ENCODE measurements at places on chromosomes 5 and 9. TPM values are rescaled to one million over a fixed set of nuclear protein-coding genes. Genes with fewer than 3 reads are reported as not detected.

GRCh38 chr5:168978015-168978414, 322.9 kb downstream of the SLIT3 start:
- H3K27ac ChIP-seq, result no peak overlapping the region
- H3K4me3 ChIP-seq, result no peak overlapping the region
- no peak for DNase-seq
- H3K27me3 ChIP-seq, result no peaks in the 10 kb centered on the region
- H3K4me1 ChIP-seq, result no peaks in the 10 kb centered on the region

DNA sequence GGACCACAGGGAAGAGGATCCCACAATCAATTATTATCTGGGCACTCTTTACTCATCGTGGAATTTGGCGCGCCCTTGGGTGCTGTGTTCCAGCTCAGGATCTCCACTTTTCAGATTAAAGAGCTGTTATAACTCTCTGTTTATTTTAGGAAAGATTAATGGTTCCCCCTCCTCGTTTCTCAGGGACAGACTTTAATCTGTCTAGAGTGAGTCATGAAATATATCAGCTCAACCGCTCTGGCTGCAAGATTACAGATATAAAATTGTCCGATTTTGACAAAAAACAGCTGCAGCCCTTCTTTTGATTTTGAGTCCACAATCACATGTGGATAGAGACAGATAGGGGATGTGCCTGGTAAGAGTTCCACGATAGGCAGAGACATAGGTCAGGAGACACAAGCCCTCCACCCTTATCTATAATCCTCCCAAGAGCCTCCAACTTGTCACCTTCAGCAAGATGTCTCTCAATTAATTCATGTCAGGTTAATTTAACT, 77.6 kb upstream of the ANKRD55 start:
- no peak overlapping the region for H3K4me3 ChIP-seq
- H3K4me1 ChIP-seq, result no peaks in the 10 kb centered on the region
- no peak for DNase-seq
- H3K36me3 ChIP-seq, result no peaks in the 10 kb centered on the region
- peaks cover 3% of the 10 kb centered on the region for H3K27me3 ChIP-seq

GRCh38 chr9:89579741-89580385, 24.9 kb upstream of the GADD45G start:
- H3K4me3 ChIP-seq, result no peak overlapping the region
- DNase-seq, result no peak
- H3K4me1 ChIP-seq, result no peaks in the 10 kb centered on the region
- peaks cover 4% of the 10 kb centered on the region for H3K27me3 ChIP-seq
- H3K27ac ChIP-seq, result no peak overlapping the region

GRCh38 chr5:38766151-38766550, 79.7 kb upstream of the OSMR start:
- no peak for DNase-seq
- peaks cover 9% of the 10 kb centered on the region for H3K36me3 ChIP-seq
- H3K4me3 ChIP-seq, result no peak overlapping the region
- no peak overlapping the region for H3K27ac ChIP-seq
- H3K4me1 ChIP-seq, result no peaks in the 10 kb centered on the region
- H3K27me3 ChIP-seq, result no peaks in the 10 kb centered on the region

- H3K27ac ChIP-seq, result no peak overlapping the region
- no peak overlapping the region for H3K4me3 ChIP-seq
- no peaks in the 10 kb centered on the region for H3K27me3 ChIP-seq
These were observed 594.7 kb upstream of the CCNG1 start for GRCh38 chr5:162842727-162843126.

DNA sequence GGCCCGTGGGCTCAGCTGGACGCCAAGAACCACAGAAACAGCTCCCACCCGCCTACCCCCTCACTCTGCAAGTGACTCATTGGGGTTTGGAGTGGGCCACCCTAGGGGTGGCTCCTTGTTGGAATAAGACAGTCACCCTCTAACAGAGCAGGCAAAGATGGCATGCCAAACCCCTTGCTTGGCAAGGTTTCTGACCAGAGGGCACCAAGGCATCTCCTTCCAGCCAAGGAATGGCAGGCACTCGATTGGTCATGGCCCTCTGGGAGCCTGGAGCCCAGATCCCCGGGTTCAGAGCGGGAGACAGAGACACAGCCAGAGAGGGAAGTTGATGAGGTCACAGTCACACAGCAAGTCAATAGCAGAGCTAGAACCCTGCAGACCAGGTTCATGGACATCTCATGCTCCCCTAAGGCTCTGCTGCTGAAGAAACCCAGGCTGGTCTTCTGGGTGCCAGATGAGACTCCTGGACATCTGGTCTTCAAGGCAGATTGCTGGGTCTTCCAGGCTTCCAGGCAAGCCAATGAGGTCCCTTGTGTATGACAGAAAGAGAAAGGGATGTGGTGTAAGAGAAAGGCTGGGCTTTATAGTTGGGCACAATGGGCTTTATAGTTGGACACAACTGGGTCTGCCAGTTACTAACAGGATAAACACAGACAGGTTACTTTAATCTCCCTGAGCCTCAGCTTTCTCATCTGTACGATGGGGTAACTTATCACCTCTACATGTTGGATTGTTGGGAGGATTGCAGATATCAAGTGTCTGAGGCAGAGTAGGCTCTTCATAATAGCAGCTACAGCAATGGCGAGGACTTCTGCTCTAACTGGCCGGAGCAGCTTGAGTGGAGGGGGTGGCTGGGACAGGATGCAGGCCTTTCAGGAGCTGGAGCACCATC, 23.3 kb upstream of the KIF12 start:
- no peak for DNase-seq
- H3K27ac ChIP-seq, result no peak overlapping the region
- H3K4me3 ChIP-seq, result no peak overlapping the region
- peaks cover 7% of the 10 kb centered on the region for H3K27me3 ChIP-seq
- no peaks in the 10 kb centered on the region for H3K36me3 ChIP-seq

GRCh38 chr5:125408448-125409233, 662.2 kb upstream of the ZNF608 start:
- no peak for DNase-seq
- H3K4me3 ChIP-seq, result peak overlapping the region; percentile 17
- peaks cover 60% of the 10 kb centered on the region for H3K4me1 ChIP-seq
- peak overlapping the region; percentile 94 for H3K27ac ChIP-seq
- peaks cover 4% of the 10 kb centered on the region for H3K36me3 ChIP-seq

GRCh38 chr5:112907166-112907631, 14.8 kb downstream of the REEP5 start:
- no peak overlapping the region for H3K4me3 ChIP-seq
- H3K27ac ChIP-seq, result no peak overlapping the region
- DNase-seq, result no peak
- H3K27me3 ChIP-seq, result no peaks in the 10 kb centered on the region
- H3K36me3 ChIP-seq, result no peaks in the 10 kb centered on the region

- peak overlapping the region; percentile 60 for H3K4me3 ChIP-seq
- peaks cover 49% of the 10 kb centered on the region for H3K4me1 ChIP-seq
- peak overlapping the region; percentile 0 for H3K27ac ChIP-seq
- peaks cover 11% of the 10 kb centered on the region for H3K27me3 ChIP-seq
- H3K36me3 ChIP-seq, result no peaks in the 10 kb centered on the region
These were observed 163.5 kb upstream of the OTULINL start for GRCh38 chr5:14417792-14418765.

DNA sequence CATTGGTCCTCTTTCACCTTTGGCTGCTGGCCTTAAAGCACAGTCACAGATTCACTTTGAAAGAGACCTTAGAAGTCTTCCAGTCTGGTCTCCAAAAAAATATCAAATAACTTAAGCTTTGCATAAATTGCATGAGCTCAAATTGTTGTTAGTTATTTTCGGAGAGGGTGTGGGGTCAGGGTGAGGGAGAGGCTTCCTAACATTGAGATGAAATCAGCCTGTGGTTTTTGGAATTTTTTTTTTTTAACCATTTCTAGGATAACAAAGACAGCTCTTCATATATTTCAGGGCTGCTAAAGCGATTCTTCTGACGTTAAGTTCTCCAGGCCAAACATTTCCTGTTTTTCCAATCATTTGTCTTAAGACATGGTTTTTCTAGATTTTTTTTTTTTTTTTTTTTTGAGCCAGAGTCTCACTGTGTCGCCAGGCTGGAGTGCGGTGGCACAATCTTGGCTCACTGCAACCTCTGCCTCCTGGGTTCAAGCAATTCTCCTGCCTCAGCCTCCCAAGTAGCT, 4.5 kb downstream of the OCLN start:
- no peaks in the 10 kb centered on the region for H3K36me3 ChIP-seq
- no peaks in the 10 kb centered on the region for H3K4me1 ChIP-seq
- no peak for DNase-seq
- H3K4me3 ChIP-seq, result no peak overlapping the region
- H3K27me3 ChIP-seq, result peaks cover 5% of the 10 kb centered on the region

GRCh38 chr5:160508780-160509361, 87.2 kb downstream of the PTTG1 start:
- DNase-seq, result peak; percentile 42
- H3K27me3 ChIP-seq, result peaks cover 6% of the 10 kb centered on the region
- H3K4me3 ChIP-seq, result no peak overlapping the region
- no peak overlapping the region for H3K27ac ChIP-seq
- no peaks in the 10 kb centered on the region for H3K36me3 ChIP-seq
- H3K4me1 ChIP-seq, result peaks cover 11% of the 10 kb centered on the region

- H3K4me3 ChIP-seq, result no peak overlapping the region
- H3K4me1 ChIP-seq, result peaks cover 2% of the 10 kb centered on the region
- H3K27ac ChIP-seq, result no peak overlapping the region
- H3K36me3 ChIP-seq, result no peaks in the 10 kb centered on the region
These were observed 27.9 kb upstream of the GLRX start for GRCh38 chr5:95850391-95850894.

DNA sequence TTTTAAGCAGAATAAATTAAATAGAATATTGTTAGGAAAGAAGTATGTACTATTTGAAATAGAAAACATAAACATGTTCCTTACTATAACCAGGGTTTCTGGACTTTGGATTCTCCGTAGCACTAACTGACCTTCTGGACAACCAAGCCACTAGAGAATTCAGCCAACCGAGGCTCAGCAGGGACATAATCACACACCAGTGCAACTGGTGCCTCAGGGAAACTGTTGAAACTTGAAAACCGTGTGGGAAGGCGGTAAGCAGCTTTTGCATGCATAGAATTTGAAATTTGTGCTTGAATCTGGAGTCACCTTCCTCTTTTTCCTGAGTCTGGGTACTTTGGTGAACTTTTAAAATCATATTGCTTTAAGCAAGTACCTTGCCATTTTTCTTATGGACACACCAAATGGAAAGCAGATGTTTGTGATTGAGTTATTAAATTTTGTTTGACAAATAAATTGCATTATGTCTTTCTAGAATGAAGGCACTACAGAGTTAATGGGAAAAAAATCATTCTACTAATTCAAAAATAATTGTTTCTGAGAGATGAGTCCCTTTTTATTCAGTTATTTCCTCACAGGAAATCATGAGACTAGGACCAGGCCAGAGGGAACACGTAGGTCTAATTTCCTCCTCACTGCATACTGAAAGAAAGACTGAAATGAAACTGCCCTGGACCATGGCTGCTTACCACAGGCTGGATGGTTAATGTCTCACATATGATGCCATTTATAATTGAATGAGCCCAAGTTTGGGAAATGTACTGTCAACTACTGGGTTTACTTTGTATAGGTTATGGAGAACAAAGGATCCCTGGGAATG, 20.6 kb upstream of the SCAMP1 start:
- H3K4me3 ChIP-seq, result no peak overlapping the region
- H3K4me1 ChIP-seq, result no peaks in the 10 kb centered on the region
- H3K36me3 ChIP-seq, result peaks cover 17% of the 10 kb centered on the region
- no peak for DNase-seq
- no peaks in the 10 kb centered on the region for H3K27me3 ChIP-seq
- no peak overlapping the region for H3K27ac ChIP-seq

DNA sequence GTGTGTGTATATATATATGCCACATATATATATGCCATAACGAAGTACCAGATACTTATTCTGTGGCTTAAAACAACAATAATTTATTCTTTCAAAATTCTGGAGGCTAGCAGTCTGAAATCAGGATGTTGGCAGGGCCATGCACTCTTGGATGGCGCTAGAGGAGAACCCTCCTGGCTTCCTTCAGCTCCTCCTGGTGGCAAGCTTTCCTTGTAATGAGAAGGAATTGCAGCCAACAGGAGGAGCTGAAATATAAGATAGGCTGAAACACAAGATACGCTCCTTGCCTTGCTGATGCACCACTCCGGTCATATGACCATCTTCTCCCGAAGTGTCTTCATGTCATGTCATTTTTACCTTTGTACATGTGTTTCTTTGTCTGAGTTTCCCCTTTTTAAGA, 368.1 kb upstream of the CTNND2 start:
- no peak overlapping the region for H3K27ac ChIP-seq
- H3K36me3 ChIP-seq, result no peaks in the 10 kb centered on the region
- H3K4me1 ChIP-seq, result no peaks in the 10 kb centered on the region

DNA sequence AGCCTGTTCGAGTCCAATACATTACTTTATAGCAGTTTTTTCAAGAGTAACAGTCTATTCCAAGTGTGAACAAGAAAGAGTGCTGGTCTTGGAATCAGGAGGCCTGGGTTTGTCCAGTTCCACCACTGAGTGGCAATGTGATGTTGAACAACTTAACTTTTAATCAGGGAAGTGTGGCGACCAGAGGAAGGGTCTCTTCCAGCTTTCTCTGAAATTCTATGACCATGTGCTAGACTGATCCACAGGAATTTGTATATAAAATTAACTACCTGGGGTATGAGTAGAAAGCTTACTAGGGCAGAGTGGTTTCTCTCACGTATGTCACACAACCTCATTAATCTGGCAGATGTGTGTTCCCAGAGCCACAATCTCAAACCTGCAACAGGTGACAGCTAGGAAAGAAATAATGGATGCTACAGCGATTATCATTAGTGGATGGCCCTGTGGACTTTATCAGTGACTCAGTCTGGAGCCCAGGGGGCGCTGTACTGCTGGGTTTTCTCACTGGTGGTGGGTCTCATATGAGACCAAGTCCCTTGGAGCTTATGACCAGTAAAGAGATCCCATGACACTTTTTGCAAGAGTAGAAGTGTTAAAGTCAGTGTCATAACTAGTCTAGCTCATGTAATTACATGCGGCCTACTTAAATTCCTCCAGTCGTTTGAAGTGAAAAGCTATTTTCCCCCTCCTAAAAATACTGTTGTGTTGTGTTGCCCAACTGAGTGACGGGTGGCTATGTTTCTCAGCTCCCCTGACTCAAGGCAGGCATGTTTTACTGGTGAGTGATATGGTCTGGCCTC, 116.5 kb downstream of the GDNF start:
- H3K36me3 ChIP-seq, result no peaks in the 10 kb centered on the region
- peaks cover 10% of the 10 kb centered on the region for H3K4me1 ChIP-seq
- H3K4me3 ChIP-seq, result no peak overlapping the region
- no peak overlapping the region for H3K27ac ChIP-seq
- no peaks in the 10 kb centered on the region for H3K27me3 ChIP-seq

DNA sequence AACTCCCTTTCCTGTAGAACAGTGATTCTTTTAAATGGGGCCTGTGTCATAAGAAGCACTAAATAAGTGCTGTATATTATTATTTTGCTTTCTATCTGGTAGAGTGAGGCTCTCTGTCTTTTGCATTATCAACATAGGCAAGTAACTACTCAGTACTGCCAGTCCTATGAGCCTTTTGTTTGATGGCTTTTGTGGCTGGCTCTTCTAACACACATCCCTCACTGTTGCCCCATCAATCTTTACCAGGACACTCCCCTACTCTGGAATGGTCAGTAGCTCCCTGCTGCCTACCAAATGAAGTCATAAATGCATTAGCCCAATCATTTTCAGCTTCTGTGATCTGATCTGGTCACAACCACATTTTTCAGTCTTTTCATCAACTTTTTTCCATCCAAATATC, 137.6 kb downstream of the INSYN2B start:
- no peaks in the 10 kb centered on the region for H3K27me3 ChIP-seq
- no peak overlapping the region for H3K27ac ChIP-seq
- H3K4me3 ChIP-seq, result no peak overlapping the region
- H3K4me1 ChIP-seq, result no peaks in the 10 kb centered on the region

Gene ADAMTS2
- 23.5 TPM for total RNA-seq

Gene TMEM252
- total RNA-seq, result not detected

Gene C9orf40
- total RNA-seq, result 10.4 TPM

Gene ROPN1L
- total RNA-seq, result not detected

Gene RALGPS1
- 23.8 TPM for total RNA-seq

Gene GABBR2
- 116 TPM for total RNA-seq

Gene GABRA1
- total RNA-seq, result not detected

Gene APBB3
- total RNA-seq, result 103 TPM

All from glutamatergic neuron (in vitro differentiated cells).